Dorsolateral prefrontal cortex (tissue), 122 donors: ENCODE measurements at places on chromosomes 5 and 9.
A peak's percentile ranks its signal among the peaks of the same experiment; 100 is the strongest.

- DNase-seq: peak; percentile 94
Observed at GRCh38 chr9:121213136-121213806, 11.6 kb upstream of the RAB14 start.

DNA sequence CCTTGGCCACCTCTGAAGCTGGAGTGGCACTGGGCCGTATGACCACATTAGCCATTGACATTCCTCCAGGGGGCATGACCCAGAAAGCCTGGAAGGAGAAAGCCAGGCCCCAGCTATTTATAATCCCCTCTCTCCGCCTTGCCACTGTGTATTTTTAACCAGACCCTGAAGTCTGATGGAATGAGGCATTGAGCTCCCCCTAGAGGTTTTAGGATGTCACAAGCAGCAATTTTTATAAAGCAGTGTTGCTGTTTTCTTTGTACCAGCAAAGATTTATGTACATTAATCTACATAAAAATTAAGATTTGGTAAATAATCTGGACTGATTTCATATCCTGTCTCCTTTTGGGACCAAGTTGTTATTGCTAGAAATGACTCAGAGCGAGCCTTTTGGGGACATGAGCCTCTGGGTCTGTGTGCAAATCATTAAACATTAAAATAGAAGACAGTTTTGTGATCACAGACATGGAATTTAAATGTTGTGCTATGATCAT is 127.1 kb downstream of the TRIO start:
- no peak for DNase-seq

DNA sequence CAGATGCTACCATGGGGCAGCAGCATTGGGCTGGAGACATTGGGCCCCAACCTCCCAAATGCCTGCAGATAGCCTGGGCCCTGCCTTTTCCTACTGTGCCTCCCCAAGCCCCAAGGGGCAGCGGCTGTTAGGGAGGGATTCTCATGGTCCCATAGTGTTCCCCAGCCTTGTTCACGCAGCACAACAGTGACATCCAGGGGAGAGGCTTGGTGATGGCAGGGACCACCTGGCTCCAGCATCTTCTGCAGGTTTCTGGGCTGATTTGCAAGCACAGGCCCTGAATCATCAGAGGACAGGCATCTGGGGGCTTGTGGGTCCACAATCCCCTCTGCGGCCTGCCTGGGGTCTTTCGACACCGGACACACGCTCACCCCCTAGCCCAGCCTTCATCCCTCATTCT is 354.6 kb downstream of the SLIT3 start:
- no peak for DNase-seq

GRCh38 chr9:135281791-135282737 is 194.6 kb downstream of the OLFM1 start:
- DNase-seq: peak; percentile 89

GRCh38 chr9:115764645-115765044 is 388.9 kb upstream of the PAPPA start:
- DNase-seq: no peak

- DNase-seq: no peak
Observed at GRCh38 chr9:78921341-78921740, 624.4 kb downstream of the PSAT1 start.

- no peak for DNase-seq
Observed at GRCh38 chr5:149771216-149771980, 41.3 kb downstream of the PPARGC1B start.
